ENCODE measurements at places on chromosomes 12 and 14.

DNA sequence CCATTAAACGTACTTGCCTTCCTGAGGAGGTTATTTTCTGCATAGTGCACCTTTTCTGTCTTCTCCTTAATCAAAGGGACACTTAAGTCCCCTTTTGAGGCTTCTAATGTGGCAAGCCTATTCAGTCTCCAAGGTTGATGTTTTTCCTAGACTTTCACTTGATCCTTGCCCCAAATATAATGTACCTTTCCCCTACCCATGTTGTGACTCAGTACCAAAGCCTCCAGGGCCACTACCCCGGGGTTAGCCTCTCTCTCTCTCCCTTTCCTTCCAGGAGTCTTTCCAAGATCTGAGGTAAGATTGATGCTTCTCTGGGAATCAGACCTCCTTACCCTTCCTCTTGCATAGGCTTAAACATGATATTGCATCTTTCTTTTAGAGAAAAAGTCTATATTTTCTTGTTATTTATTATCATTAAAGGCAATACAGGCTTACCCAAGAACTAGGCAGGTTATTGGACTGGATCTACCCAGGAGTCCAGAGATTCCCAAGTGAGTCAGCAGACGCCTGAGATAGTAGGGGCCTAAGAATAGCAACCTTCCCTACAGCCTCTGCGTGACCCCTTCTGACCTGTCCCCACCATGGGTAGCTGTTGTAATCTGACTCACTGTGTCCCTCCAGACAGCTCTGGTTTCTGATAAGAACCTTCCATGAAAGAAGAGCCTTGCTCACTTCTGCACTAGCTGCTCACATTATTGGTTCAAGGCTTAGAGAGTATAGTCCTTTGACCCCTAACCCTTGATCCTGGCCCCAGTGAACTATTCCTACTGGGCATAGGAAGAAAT lies 172.9 kb downstream of the ZFP36L1 start:
- no peak for DNase-seq

DNA sequence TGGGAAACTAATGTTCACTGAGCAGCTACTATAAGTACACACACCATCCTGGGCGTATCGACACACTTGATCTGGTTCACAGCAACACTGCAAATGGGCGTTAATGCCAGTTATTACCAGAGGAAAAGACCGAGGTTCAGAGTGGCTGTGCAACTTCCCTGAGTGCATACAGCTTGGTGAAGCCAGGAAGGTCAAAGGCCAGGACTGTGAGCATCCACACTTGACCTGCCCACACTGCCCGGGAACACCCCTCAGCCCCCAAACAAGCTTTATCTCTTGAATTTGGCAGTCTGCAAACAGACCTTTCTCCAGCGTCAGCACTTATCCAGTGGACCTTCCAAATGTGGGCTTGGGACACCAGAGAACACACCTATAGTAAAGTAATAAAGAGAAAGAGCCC lies 312.6 kb downstream of the BCL11B start:
- DNase-seq = no peak

GRCh38 chr12:44972746-44973421 lies 78.0 kb downstream of the DBX2 start:
- DNase-seq = peak; percentile 41

DNA sequence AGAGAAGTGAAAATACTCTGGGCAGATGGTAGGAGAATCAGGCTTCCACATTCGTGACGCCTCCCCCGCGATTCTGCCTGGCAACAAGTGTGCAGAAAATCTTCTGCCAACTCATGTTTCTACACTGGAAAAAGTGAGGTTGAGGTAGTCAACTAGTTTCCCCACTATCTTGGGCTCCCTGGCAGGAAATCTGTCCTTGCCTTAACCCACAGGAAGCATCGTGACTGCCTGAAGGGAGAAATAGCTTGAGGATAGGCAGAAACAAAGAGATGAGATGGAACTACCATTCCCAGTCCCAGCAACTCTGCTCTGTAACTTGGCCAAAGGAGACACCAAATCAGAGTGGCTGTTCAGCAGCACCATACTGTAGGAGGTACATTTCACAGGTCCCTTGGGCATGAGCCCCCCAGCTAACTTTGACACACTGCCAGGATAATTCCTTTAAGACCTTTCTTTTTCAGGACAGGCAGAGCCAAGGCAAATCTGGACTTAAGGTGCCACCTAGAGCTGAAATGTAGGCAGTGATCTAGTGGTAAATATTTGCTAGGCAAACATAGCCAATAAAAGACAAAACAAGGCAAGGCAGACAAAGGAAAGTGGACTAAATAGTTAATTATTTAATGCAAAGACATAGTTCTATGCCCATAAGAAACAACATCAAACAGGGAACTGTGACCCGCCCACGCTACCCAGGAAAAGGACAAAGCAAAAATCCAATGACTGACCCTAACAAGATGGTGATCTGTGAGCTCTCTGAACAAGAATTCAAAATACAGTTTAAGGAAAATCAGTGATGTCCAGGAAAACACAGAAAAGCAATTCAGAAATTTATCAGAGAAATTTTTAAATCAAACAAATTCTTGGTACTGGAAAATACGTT lies 205.1 kb downstream of the PTPRO start:
- DNase-seq = peak; percentile 12

- DNase-seq = no peak
Measured at GRCh38 chr12:23944067-23944466, 5.4 kb downstream of the SOX5 start.

- DNase-seq = no peak
Measured at GRCh38 chr14:80491650-80492049, 280.3 kb upstream of the DIO2 start.

GRCh38 chr14:66649498-66649897 lies 141.6 kb downstream of the GPHN start:
- no peak for DNase-seq

Data from Kasumi-1 (cell line).